ENCODE measurements at places on chromosomes 2 and 18.
A peak's percentile ranks its signal among the peaks of the same experiment; 100 is the strongest.

DNA sequence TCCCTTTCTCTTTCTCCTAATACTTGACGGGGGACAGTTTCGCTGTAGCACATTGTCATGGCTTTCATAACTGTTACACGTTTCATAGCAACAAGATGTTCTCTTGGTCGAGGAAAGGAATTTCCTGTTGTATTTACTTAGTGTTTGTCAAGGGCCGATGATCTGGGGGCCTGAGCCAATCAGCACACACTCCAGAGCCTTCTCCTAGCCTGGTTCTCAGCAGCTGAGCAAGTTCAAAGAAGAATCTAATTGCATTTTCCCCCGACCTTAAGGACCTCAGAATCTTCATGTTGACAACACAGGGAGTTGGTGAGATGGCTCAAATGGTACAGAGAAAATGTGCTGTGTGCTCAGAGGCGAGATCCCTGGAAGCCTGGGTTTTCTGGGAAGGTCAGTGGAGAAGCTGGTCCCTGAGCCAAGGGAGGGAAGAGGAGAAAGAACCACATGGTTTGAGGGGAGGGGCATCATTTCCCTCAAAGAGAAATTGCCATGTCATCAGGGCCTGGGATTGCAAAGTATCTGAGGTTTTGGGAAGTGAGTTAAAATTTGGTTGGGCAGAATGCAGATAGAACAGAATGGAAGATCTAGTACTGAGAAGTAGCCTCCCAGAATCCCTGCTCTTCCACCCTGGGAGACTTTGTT lies 76.9 kb upstream of the AGAP1 start:
- no peak for DNase-seq

- peak; percentile 40 for DNase-seq
These were observed 74.2 kb downstream of the VIT start for GRCh38 chr2:36770542-36771287.

DNA sequence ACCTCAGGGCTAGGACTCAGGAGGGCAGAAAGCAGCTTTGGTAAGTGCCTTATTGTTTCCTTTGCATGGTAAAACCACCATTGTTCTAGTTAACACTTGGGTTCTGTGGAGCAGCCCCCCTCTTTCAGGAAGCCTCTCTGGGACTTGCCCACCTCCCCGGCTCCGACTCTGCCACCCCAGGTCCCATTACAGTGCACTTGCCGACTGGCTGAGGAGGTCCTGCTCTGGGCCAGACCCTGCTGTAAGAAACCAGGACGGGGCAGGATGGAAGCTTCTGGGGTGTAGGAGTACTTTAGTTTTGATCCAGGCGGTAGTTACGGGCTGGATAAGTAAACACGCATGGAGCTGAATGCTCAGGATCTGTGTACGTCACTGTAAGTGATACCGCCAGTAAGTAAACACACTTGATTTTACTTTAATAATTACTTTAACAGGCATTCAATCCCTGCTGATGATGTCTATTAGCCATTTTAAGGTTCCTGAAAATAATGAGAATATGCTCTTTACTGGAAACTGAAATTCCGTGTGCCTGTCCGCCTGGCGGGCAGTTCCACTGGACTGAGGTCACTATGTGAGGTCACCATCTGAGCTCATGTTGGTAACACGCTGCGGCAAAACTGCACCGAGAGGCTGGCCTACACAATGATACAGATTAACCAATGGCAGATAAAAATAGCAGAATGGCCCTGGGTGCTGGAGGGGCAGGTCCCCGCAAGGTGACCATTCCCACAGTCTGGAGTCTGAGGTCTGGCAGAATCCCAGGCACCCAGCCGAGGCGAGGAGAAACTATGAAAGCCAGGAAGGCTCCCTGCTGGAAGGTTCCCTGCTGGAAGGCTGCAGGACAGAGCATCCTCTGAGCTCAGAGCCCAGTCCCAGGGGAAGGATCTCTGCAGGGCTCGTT lies 25.2 kb downstream of the HS1BP3 start:
- DNase-seq = no peak

- DNase-seq = no peak
These were observed 318.9 kb upstream of the HS6ST1 start for GRCh38 chr2:128637481-128638155.

DNA sequence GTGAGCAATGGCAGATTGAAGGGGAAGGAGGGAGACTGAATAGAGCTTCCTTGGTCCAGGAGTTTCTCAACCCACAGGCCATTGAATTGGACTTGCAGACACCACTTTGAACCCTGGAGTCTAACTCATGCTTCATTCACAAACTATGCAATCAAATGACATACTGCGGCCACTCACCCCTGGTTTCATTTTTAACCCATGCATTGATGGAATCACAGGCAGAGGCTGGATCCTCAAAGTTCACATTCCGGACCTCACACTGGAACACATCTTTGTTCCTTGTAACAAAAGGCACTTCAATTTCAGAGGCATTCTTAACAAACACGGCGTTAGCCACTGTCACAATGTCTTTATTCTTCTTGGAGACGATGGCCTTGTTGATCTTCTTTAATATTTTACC lies 40.7 kb downstream of the MRPL44 start:
- DNase-seq = no peak

DNA sequence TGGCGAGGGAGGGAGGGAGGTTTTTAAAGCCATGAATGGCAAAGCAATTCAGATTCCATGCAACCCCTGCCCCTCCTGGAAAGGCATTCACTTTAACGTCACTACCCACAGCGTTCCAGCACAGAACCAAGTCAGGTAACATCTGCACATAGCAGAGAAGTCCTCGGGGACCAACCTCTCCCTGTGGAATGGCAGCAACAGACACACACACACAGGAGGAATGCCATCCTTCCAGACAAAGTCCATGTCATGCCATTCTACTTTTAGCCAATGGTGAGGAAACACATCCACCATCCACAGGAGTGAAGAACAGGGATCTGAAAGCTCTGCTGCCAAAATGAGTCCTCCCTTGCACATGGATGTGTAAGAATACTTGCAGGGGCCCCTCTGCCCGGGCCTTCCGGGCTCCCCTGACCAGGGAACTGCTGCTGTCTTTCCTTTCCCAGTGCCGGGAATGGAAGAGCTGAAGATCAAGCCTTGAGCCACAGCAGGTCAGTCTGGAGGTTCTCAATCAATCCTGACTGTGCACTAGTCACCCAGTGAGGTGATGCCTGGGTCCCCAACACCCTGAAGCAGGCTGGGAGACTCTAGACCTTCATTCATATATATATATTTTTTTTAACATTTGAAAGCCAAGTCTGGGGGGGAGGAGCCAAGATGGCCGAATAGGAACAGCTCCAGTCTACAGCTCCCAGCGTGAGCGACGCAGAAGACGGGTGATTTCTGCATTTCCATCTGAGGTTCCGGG lies 63.7 kb downstream of the UXS1 start:
- DNase-seq = no peak

DNA sequence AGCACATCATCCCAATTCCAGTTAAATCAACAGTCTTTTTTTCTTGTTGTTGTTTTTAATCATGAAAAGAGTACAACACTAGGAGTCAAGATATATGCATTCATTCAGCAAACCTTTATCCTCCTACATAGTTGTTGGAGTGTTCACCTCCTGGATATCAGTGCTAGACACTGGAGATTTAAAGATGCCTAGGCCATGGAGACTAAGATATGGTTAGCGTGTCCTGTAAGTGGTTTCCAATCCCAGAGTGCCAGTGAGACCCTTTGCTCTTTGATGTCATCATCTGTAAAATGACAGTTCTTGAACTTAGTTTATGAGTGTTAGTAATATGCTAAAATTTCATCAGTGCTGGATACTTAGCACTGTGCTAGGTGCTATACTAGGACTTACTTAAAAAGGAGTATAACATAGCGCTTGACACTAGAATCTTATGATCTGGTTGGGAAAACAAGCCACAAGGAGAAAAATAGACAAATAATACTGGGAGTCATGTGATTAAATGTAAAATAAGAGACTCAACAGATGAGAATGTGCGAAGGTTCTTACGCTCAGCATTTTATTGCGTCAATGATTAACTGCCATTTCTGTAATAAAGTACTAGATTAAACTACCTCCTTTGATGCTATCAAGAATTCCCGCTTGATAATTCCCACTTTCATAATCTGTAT lies 31.5 kb downstream of the BABAM2 start:
- DNase-seq = no peak

DNA sequence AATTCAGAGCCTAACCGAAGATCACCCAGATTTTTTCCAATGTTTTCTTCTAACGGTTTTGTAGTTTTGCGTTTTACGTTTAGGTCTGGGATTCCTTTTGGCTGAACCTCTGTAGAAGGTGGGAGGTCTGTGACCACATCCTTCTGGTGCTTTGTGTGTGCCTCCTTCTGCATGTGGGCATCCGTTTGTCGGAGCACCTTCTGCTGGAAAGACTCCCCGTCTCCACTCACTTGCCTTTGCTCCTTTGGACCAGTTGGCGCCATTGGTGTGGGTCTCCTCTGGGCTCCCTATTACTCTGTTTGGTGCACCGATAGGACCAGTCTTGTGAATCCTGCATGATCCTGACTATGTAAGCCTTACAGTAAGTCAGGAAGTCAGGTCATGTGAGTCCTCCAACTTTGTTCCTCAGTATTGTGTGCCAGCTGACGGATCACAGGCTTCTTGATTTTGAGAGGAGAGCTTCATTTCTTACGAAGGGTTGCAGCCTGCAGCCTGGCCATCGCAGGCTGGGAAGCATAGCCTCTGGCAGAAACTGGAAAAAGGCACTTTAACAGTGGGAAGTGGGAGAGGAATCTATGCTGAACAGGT lies 13.6 kb downstream of the AQP12A start:
- no peak for DNase-seq

- DNase-seq = no peak
These were observed 592.6 kb downstream of the SLC4A3 start for GRCh38 chr2:220220009-220220408.

DNA sequence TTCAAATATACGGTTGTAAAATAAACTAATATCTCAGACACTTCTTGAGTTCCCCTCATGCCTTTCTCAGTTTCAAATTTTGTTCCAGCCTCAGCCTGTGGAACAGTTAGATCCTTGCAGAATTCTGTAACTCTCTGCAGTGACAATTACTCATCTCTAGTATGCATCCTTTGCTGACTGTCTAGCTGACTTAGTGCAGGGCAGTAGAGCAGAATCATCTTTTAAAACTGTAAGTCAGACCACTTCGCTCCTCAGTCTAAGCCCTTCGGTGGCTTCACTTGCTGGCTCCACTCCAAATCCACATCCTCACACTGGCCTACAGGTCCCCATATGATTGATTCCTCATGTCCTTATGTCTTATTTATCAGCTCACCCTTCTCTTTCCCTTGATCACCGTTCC lies 164.1 kb upstream of the ZSWIM2 start:
- DNase-seq = no peak

DNA sequence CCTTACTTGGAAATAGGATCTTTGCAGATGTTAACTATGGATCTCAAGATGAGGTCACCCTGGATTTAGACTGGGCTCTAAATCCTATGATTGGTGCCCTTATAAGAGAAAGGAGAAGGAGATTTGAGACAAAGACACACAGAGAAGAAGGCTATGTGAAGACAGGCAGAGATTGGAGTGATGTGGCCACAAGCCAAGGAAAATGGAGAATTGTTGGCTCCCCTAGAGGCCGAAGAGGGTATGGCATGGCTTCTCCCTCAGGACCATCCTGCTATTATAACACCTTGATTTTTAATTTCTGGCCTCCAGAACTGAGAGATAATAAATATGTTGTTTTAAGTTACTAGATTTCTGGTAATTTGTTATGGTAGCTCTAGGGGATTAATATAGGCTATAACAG lies 7.6 kb downstream of the CYBRD1 start:
- no peak for DNase-seq

GRCh38 chr2:38108907-38109731 lies 33.2 kb upstream of the CYP1B1 start:
- DNase-seq = no peak

GRCh38 chr18:28390022-28390421 lies 213.1 kb upstream of the CDH2 start:
- DNase-seq = no peak

DNA sequence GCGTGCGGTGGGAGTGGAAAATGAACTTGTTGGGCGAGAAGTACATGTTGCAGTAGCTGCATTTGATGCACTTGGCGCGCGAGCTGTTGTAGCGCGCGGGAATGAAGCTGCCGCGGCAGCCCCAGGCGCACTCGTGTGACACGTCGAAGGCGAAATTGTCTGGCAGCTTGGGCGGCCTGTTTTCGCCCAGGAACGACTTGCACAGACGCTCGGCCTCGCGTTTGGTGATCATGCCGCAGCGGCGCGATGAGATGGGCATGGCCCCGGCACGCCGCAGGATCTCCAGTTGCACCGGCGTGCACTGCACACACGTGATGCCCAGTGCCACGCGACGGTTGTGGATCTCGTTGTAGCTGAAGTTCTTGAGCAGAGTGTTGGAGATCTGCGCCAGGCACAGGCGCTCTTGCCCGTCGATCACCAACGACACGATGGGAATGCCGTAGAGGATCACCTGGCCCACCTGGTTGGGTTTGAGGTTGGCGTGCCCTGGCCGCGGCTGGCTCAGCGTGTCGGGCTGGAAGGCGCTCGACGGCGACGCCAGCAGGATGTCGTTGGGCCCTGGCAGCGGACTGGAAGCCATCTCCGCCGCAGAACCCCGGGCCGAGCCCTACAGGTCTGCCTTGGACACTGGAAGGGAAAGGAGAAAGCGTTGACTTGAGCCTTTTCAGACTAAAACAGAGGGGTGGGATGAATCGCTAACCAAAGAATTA lies 2.7 kb downstream of the SKOR2 start:
- no peak for DNase-seq

DNA sequence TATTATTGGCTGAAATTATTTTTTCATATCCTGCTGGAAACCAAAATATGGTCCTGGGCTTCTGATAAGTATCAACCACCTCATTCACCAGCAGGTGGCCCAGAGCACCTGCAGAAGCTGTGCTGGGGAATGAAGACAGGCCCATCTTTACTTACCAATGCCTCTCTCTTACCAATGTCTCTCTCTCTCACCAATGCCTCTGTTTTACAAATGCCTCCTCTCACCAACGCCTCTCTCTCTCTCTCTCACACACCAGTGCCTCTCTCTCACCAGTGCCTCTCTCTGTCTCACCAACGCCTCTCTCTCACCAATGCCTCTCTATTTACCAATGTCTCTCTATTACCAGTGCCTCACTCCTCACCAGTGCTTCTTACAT lies 2.3 kb upstream of the MAL start:
- peak; percentile 31 for DNase-seq

GRCh38 chr2:150424406-150424805 lies 63.1 kb downstream of the RND3 start:
- no peak for DNase-seq
